ENCODE measurements at places on chromosomes 11 and 22.

- DNase-seq, result no peak
Observed at GRCh38 chr11:2853997-2854560, 31.5 kb downstream of the CDKN1C start.

DNA sequence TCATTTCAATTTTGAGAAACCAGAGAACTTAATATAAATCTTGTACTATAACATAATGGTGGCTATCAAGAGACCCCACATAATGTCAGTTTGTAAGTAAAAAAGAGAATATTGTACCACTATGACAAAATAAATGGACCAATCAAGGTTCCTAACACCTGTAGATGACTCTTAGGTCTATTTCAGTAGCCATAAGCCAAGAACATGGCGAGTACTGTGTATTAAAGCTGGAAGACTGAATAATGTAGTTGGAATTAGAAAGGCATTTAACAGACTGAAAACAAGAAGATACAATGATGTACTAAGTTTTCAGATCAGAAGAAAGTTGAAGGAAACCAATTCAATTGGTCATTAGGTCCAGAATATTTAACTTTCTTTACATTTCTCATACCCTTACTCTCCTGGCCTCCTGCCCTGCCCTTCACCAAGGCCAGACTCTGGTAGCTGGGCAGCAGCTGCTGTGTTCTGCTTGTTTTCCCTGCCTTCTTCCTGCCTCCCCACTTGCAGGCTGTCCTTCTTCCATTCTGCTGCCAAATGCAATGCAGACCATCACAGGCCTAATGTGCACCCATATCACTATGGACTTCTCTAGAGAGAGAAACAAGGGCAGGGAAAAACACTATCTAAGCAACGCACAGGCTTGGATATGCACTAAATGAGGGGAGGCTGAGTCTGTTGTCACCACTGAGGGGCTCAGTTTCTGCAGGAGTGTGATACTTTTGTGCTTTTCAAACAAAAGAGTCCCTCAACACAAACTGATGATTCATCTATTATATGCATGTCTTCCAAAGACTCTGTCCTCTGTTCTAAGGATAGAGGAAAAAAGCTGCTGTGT lies 60.1 kb downstream of the RAB30 start:
- no peak for DNase-seq

- DNase-seq, result no peak
Observed at GRCh38 chr11:8063324-8063723, 17.7 kb upstream of the TUB start.

- no peak for DNase-seq
Observed at GRCh38 chr22:46370584-46371291, 35.2 kb downstream of the TRMU start.

DNA sequence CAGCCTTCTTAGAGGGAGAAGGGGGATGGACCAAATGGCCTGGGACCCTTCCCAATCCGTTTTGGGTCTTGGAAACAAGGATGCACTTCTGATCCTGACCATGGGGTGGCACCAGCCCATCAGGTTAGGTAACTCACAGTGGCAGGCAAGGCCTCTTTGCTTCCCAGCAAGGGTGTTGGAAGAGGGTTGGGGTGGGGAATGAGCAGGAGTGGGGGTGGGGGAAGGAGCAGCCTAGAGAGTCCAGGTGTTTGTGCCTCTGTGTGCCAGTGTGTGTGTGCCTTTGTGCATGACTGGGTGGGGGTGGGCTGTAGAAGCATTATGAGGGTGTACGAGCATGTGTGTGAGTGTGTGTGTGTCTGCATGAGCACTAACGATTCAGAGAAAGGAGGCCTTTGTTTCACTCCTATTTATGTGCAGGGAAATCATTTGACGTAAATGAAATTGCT lies 213.1 kb downstream of the INSC start:
- DNase-seq, result peak; percentile 20

- no peak for DNase-seq
Observed at GRCh38 chr11:61861634-61862033, 29.7 kb downstream of the FADS3 start.

- DNase-seq, result no peak
Observed at GRCh38 chr22:30228509-30229359, 17.8 kb downstream of the LIF start.

- DNase-seq, result no peak
Observed at GRCh38 chr11:210122-210802, 2.8 kb downstream of the RIC8A start.

DNA sequence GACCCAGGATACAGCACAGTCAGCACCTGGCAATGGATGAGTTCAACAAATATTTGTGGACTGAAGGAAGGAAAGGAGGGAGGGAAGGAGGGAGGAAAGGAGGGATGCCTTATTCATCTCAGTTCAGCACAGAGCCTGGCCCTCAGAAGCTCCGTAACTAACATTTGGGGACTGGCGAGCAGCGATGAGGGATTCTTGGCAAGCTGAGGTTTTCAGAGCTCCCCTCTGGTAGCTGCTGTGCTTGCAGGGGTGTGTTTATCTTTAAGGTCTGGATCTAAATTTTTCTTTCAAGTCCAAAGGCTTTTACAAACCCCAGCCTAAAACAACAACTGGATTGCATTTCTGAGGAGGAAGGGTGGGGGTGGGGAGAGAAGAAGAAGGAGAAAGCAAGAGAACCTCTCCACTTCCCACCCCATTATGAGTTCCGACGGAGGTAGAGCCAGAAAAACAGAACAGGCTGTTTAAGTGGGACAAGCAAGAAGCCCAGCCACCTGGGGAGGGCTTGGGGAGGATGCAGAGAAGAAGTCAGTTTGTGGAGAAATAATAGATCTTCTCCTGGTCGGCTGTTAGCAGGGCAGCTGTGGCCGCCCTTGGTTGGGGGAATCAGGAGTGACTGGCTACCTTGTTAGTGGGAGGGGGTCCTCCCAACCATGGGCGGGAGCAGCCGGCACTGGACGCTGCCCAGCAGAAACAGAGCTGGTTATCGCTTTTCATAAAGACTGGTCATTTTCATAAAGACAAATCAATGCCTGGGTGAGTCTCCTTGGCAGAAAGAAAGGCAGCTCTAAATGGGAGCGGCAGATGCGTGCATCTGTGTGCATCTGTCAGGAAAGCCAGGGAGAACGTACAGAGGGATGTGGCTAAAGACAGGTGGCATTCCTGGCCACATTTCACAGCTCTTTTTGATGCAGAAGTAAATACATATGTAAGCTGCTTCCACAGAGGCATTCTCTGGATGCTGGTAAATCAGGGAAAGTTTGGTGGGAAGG lies 78.0 kb downstream of the TSPAN18 start:
- DNase-seq, result no peak

- DNase-seq, result no peak
Observed at GRCh38 chr11:16883174-16883573, 131.0 kb downstream of the PLEKHA7 start.

GRCh38 chr22:34861787-34862186 lies 204.2 kb upstream of the ISX start:
- no peak for DNase-seq

GRCh38 chr11:696955-697491 lies 1.4 kb downstream of the TMEM80 start:
- DNase-seq, result no peak

GRCh38 chr22:39731881-39732555 lies 161.5 kb downstream of the CACNA1I start:
- DNase-seq, result peak; percentile 12

- DNase-seq, result no peak
Observed at GRCh38 chr22:27488456-27489177, 312.9 kb downstream of the MN1 start.

GRCh38 chr22:32720924-32721323 lies 80.6 kb upstream of the TIMP3 start:
- DNase-seq, result no peak

DNA sequence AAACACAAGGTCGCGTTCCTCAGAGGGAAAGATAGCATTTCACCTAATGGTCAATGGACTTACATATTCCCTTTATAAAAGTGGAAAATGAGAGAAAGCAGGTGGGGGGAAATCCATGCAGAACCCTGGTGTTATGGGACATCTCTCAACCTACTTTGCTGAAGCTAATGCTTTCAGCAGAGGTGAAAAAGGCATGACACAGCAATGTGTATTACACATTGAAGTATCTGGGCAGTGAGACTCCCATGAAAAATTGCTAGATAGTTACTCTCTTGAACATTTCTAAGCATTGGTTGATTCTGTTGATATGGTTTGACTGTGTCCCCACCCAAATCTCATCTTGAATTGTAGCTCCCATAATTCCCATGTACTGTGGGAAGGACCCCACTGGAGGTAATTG lies 60.0 kb upstream of the PICALM start:
- no peak for DNase-seq

DNA sequence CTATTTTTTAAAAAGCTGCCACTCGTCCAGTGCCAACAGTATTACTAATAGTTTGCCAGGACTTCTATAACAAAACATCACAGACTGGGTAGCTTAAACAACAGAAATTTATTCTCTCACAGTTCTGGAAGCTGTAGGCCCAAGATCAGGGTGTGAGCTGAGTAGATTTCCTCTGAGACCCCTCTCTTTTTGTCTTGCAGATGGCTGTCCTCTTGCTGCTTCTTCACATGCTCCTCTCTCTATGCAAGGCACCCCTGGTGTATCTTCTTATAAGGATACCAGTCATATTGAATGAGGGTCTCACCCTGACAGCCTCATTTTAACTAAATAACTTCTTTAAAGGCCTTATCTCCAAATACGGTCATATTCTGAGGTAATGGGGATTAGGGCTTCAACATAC lies 390.9 kb downstream of the DLG2 start:
- DNase-seq, result no peak

GRCh38 chr11:32087597-32087996 lies 3.3 kb upstream of the RCN1 start:
- no peak for DNase-seq

GRCh38 chr11:76307396-76307795 lies 73.5 kb downstream of the THAP12 start:
- no peak for DNase-seq

DNA sequence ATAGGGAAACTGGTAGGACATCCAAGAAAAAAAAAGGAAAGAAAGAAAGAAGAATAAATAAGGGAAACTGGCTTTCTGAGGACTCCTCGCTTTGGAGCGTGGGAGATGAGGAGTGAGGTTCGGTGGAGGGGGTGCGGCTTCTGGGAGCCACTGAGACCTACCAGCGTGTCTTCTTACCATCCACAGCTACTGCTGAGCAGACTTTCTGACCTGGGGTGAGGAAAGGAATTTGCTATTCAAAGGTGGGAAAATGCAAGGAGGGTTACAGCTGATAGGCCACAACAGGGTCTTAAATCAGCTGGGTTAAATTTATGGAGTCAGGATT lies 488 bp upstream of the SELENOM start:
- no peak for DNase-seq

GRCh38 chr11:117841551-117842031 lies 17.0 kb upstream of the FXYD2 start:
- DNase-seq, result no peak

- DNase-seq, result no peak
Observed at GRCh38 chr22:44297470-44298061, 15.2 kb downstream of the SHISAL1 start.

DNA sequence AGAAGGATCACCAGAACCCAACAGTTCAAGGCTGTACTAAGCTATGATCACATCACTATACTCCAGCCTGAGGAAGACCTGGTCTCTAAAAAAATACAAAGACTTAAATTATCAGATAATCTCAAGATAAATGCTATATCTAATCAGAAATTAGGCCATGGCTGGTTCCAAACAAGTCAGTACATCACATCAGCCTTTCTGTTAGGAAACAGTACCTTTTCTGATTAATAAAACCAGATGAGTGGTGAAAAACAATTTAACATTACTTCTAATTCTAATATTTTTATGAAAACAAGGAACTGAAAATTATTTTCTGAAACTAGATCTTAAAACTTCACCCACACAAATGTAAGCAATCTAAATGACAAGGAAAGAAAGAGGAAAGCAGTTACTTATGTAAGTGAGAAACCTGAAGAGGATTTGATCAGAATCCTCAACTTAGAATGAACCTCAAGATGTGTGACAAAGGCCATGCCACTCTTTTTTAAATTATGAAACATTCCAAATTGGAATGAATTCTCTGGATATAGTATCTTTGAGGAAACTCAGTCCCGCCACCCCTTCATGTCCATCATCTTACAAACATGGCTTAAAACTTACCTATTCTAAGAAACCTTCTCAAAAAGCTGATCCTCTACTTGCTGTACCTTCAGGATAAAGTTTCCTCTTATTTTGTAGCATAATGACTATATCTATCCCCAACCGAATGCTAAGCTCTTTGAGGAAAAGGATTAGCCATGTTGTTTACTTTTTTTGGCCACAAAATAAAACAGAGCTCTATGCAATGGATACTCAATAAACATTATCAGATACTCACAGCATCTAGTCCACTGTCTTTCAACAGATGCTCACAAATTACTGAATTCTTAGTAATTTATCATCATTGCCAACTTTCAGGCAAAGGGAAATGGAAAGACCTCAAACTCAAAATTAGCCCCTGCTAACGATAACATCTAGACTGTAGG lies 132.0 kb downstream of the MRTFA start:
- DNase-seq, result no peak

DNA sequence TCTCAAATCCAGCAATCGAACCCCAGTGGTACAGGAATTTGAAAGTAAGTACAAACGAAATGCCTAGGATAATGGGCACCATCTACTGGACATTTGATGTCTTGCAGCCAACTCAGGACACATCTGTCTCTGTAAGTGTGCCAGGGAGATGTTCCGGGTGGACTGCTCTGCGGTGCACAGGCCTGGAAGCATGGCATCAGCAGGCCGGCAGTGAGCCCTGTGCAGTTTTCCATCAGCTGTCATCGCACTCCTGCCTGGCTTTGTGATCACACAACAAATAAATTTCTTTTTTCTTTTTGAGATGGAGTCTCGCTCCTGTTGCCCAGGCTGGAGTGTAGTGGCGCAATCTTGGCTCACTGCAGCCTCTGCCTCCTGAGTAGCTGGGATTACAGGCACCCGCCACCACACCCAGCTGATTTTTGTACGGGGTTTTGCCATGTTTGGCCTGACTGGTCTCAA lies 71.0 kb downstream of the JAM3 start:
- DNase-seq, result peak; percentile 65

DNA sequence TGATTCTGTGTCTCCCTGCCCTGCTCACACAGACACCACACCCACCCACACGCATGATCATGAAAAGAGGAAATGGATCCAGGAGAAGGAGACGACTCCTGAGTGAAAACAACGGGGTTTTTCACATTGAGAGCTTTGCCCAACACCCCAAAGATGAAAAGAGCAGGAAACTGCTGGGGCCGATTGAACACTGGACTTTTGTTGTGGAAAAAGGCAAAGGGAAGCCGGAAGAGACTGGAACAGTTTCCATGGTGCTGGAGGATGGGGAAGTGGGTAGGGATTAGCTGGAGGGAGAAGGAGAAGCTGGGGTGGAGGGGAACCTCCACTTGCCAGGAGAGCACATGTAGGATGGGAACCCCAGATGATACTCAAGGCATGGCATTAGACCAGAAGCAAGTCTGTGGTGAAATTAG lies 5.2 kb upstream of the SLC43A3 start:
- DNase-seq, result no peak

- DNase-seq, result peak; percentile 27
Observed at GRCh38 chr11:63445720-63446119, 45.2 kb downstream of the PLAAT5 start.
